Heart right ventricle (tissue), 16 donors: ENCODE measurements at places on chromosomes 1 and 21. TPM values are rescaled to one million over a fixed set of nuclear protein-coding genes. Genes with fewer than 3 reads are reported as not detected.

The RGS8 gene
- 0.05 TPM for total RNA-seq

DNA sequence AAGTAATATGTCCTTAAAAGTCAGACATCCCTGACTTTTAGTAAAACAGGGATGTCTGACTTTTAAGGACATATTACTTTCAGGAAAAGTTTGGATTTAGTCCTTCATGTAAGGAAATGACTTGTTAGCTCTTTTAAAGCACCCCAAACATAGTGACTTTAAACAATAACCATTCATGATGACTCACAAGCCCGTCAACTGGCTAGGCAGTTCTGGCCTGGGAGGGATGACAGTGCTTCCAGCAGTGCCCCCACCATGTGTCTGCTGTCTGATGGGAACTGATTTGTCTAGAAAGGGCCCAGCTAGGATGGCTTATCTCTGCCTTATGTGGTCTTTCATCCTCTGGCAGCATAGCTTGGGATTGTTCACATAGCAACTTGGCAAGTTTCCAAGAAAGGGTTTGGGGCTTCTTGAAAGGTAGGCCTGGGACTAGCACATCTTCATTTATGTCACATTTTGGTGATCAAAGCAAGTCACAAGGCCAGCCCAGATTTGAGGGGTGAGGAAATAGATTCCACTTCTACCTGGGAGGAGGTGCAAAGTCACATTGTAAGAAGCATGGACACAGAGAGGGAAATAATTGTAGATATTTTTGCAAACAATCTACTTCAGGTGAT is 143.5 kb downstream of the C1orf94 start:
- no peak overlapping the region for H3K27ac ChIP-seq
- H3K27me3 ChIP-seq, result peaks cover 5% of the 10 kb centered on the region
- H3K4me3 ChIP-seq, result no peak overlapping the region
- H3K4me1 ChIP-seq, result no peaks in the 10 kb centered on the region
- DNase-seq, result no peak
- no peaks in the 10 kb centered on the region for H3K36me3 ChIP-seq

DNA sequence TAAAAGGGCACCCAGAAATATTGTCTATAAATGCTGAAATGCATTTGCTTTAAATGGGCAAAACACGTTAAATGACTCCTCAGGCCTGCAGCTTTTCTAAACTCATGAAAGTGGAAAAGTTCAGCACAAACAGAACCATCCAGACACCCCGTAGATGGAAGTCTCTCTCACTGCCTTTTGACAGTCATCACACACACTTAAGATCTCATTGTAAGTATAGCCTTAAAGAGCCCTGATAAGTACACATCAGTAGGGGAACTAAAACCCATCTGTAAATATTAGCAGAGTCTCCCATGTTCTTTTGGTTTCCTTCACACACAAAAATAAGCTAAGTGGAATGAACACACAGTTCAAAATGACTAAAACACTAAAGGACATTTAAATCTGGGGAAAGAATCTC is 166.7 kb downstream of the LTN1 start:
- no peaks in the 10 kb centered on the region for H3K27me3 ChIP-seq
- H3K27ac ChIP-seq, result no peak overlapping the region
- DNase-seq, result no peak
- peaks cover 20% of the 10 kb centered on the region for H3K4me1 ChIP-seq

DNA sequence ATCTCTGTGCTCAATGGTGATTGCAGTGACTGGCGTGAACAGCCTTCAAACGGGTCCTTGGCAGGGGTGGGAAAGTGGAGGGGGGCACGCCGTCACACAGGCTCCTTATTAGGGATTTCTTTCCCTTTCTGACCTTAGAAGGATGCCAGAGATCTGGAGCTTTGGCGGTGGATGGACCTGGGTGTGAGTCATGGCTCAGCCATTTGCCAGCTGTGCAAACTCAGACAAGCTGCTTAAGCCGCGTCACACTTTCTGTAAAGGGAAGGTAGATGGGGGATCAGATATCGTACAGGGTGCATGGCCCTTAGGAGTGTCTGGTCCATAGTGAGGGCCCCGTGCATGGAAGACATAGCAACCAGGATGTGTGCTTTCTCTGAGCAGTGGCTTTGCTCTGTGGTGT is 48.3 kb upstream of the C1orf174 start:
- DNase-seq, result no peak
- peaks cover 64% of the 10 kb centered on the region for H3K27me3 ChIP-seq
- H3K4me3 ChIP-seq, result no peak overlapping the region
- no peak overlapping the region for H3K27ac ChIP-seq
- H3K36me3 ChIP-seq, result no peaks in the 10 kb centered on the region

GRCh38 chr1:87305762-87306161 is 22.9 kb upstream of the LMO4 start:
- DNase-seq, result no peak
- no peaks in the 10 kb centered on the region for H3K27me3 ChIP-seq
- H3K36me3 ChIP-seq, result no peaks in the 10 kb centered on the region
- H3K4me3 ChIP-seq, result no peak overlapping the region
- H3K27ac ChIP-seq, result no peak overlapping the region

The RGS18 gene
- 0.44 TPM for total RNA-seq

- no peak overlapping the region for H3K27ac ChIP-seq
- H3K36me3 ChIP-seq, result no peaks in the 10 kb centered on the region
- peaks cover 7% of the 10 kb centered on the region for H3K27me3 ChIP-seq
Observed at GRCh38 chr21:42630626-42631025, 22.8 kb upstream of the PDE9A start.
